NCI-H524 treated with DMSO at 0.1 percent for 48 hours (cell line): ENCODE measurements at places on chromosomes 16 and 17.

DNA sequence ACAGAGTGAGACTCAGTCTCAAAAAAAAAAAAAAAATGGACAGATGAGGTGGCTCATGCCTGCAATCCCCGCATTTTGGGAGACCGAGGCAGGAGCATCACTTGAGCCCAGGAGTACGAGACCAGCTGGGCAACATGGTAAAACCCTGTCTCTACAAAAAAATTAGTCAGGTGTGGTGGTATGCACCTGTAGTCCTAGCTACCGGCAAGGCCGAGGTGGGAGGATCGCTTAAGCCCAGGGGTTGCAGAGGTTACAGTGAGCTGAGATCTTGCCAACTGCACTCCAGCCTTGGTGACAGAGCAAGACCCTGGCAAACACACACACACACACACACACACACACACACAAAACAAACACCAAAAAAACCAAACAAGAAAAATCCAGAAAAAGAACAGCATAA lies 7.7 kb upstream of the ENGASE start:
- no peak for DNase-seq

DNA sequence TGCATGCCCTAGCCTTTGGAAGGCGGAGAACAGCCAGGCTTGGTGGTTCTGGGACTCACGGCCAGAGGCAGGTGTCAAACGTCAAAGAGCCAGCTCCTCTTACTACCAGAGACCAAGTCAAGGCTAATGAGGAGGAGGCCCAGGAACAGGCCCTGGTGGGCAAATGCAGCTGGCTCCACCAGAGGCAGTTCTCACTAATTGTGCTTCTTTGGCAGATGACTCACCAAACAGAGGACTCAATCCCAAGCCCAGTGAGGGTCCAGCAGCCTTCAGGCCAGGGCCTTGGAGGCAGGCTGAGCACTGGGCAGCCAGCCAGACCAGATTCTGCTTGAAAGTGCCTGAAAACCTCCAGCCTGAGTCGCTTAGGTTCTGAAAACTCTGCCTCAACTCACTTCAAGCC lies 336.5 kb upstream of the CDH5 start:
- no peak for DNase-seq

GRCh38 chr17:34726536-34727384 lies 147.4 kb downstream of the TMEM132E start:
- peak; percentile 2 for DNase-seq

DNA sequence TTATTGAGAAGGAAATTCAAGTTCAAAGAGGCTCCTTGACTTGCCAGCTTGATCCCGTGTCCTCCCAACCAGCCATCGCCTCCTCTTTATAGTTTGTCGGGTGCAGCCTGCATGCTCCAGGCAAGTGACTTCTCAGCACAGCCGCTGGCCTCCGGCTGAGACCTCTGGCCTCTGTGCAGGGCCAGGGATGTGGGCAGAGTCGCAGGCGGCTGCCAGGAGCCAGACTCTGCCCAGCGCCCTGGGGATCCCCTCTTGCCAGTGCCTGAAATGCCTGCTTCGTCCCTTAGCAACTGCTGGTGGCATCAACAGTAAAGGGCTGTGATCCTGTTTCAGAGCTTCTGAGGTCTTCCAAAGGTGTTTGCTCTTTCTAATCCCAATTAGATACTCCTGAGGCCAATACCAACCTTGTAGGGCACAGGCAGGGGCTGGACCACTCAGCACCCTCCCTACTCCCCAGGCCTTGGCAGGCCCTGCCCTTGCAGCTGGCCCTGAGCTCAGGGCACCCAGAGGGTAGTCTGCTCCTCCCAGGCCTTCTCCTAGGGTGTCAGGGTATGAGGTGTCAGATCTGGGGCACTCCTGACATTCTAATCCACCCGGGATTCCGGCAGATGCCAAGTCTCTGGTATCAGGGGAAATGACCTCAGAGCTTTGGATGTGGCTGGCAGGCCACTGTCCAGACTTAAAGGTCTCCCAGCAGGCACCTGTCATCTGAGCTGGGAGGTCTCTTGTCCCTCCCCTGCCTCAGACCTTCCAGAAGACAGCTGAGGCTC lies 68.0 kb upstream of the SIAH1 start:
- DNase-seq: no peak

DNA sequence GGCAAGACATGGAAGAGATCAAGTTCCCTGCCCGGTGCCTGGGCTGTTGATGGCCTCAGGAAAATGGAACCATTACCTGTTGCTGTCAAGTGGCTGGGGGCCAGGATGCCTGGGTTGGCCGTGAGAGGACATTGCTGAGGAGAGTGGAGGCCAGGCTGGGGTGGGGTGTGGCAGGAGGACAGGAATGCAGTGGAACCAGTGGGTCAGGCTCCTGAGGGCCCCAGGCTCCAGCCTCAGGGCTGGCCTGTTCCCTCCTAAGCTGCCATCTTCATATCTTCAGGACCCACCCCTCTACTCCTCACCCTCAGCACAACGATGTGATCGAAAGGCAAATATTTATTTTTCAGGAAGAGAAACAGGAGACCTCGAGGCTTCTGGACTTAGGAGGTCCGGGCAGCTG lies 8.5 kb upstream of the YPEL3 start:
- no peak for DNase-seq

DNA sequence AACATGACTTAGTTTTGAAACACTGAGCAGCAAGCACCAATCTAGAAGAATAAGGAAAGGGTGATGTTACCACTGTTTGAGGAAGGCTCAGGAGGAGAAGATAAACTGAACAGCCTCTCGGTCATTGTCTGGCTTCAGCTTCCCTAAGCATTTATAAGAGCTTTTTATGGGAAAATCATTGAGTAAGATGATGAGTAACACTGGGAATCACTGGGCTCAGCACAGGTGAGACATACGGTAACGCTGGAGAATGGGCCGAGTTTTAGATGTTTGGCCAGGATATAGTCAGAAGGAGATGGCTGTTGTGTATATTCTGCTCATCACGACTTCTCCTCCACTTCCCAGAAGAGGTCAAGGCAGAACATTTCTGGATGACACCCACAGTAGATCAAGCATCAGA lies 42.2 kb upstream of the ALOX12 start:
- no peak for DNase-seq

- DNase-seq: no peak
Observed at GRCh38 chr17:18040261-18040858, 1.2 kb downstream of the GID4 start.

DNA sequence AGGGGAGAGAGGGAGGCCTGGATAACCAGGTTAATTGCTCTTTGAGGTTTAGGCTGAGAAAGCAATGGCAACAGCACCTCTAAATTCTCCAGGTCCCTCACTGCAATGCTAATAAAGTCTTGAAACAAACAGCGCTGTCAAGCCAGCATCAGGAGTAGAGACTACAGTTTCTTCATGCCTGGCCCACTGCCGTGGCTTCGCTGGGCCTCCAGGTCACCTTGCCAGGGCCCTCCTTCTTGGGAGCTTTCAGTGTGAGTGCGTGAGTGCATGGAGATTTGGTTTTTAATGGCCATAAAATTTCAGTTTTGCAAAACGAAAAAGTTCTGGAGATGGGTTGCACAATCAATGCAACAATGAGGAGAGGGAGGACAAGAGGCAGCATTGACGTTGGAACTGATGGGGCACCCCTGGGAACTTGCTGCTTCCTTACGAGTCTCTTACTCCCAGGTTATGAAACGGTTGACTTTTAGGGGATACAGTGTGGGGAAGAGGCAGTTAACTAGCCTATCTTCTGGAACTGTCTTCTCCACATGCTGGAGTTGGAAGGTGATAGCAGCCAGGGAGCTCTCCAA lies 229.4 kb downstream of the XYLT1 start:
- no peak for DNase-seq

GRCh38 chr17:2889256-2889655 lies 93.0 kb downstream of the RAP1GAP2 start:
- no peak for DNase-seq

- no peak for DNase-seq
Observed at GRCh38 chr16:58462997-58463941, 36.7 kb upstream of the NDRG4 start.

GRCh38 chr17:51434434-51435170 lies 174.3 kb downstream of the UTP18 start:
- DNase-seq: no peak

DNA sequence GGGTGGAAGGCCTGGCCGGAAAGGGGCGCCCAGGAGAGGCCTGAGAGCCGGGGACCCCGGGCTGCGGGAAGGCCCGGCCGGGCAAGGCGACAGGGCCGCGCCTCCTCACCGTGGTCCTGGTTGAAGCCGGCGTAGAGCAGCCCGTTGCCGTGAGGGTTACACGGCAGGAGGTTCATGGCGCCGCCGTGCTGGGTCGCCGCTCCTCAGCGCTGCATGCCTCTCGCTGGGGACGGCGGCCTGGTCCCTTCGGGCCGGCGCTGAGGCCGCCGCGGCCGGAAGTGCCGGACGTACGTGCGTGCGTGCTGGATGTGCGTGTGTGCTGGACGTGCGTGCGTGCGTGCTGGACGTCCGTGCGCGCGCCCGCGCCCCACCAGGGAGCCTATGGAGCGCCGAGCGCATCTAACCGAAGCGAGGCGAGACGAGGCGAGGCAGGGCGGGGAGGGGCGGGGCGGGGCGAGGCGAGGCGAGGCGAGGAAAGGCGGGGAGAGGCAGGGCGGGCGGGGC lies at the start of gene WDR45B:
TSS of gene WDR45B (minus strand) at position 280 of the 504 bp plus-strand sequence. CDS start at position 176, 104 bp downstream.
- DNase-seq: peak; percentile 10

GRCh38 chr17:330993-331701 lies 21.5 kb downstream of the RPH3AL start:
- DNase-seq: no peak

DNA sequence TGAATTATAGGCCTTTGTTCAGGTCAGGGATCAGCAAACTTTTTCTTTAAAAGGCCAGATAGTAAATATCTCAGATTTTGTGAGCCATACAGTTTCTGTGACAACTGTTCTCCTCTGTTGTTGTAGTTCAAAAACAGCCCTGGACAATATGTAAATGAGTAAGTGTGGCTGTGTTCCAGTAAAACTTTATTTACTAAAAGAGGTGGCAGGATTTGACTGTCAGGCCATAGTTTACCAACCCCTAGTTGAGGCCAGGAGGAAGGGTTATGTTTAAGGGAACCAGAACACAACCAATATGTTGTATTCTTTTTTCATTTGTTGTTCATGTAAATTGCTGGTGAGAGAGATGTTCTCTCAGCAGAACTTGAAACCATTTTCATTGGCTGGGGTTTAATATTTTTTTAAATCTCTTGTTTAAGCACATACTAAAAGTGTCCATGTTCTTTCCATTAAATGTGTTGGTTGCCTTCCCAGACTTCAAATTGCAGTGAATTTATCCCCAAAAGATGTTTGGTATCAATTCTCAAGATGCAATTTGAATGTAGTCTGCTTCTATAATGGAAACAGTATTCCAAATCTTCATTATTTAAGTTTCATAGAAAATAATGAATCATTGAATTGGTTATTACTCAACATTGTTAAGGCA lies 260.3 kb downstream of the FTO start:
- no peak for DNase-seq
